ENCODE measurements at places on chromosomes 2 and 18. TPM values are rescaled to one million over a fixed set of nuclear protein-coding genes. Genes with fewer than 3 reads are reported as not detected.
A peak's percentile ranks its signal among the peaks of the same experiment; 100 is the strongest.

DNA sequence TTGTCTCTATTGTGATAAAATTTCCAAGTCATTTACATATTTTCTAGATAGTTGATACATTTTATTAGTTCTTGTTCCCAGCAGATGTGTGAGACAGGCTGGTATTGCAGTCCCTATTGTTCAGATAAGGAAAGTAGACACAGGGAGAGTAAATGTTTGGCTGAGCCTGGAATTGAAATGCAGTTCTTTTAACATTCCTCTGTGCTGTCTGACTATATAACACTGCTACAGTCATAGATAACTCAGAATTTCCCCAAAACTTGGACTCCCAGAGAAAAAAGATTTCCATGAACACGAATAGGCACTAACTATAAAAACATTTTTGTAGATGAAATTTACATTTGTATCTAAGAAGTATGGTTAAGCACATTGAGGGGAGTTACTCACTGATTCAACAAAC, 71.4 kb downstream of the PLCL1 start:
- H3K27ac ChIP-seq = no peak overlapping the region
- no peak for DNase-seq
- no peaks in the 10 kb centered on the region for H3K27me3 ChIP-seq
- no peaks in the 10 kb centered on the region for H3K36me3 ChIP-seq

- H3K4me1 ChIP-seq = no peaks in the 10 kb centered on the region
- no peaks in the 10 kb centered on the region for H3K36me3 ChIP-seq
- no peak for DNase-seq
- H3K27ac ChIP-seq = no peak overlapping the region
- H3K4me3 ChIP-seq = no peak overlapping the region
Measured at GRCh38 chr2:137005210-137005609, 239.9 kb downstream of the THSD7B start.

GRCh38 chr2:235850771-235851551, 317.2 kb downstream of the GBX2 start:
- no peak overlapping the region for H3K27ac ChIP-seq
- H3K4me1 ChIP-seq = no peaks in the 10 kb centered on the region
- H3K36me3 ChIP-seq = no peaks in the 10 kb centered on the region
- no peak for DNase-seq

DNA sequence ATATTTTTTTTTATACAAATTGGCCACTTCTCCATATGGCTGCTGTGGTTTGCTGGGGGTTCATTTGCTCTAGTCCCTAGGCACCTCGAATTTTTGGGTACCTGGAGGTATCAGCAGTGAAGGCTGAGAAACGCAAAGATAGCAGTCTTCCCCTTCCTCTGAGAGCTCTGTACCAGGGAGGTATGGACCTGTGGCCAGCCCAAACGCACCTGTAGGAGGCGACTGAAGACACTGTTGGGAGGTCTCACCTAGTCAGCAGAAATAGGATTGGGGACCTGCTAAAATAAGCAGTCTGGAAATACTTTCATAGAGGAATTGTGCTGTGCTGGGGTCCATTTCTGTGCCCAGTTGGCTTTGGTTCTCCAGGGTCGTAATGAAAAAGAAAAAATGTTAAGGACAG, 292.2 kb upstream of the CYP26B1 start:
- DNase-seq = no peak
- no peaks in the 10 kb centered on the region for H3K4me1 ChIP-seq
- no peak overlapping the region for H3K4me3 ChIP-seq
- H3K27me3 ChIP-seq = no peaks in the 10 kb centered on the region
- no peak overlapping the region for H3K27ac ChIP-seq
- H3K36me3 ChIP-seq = peaks cover 46% of the 10 kb centered on the region

GRCh38 chr2:190031969-190032618, 30.4 kb downstream of the MSTN start:
- H3K36me3 ChIP-seq = no peaks in the 10 kb centered on the region
- no peak overlapping the region for H3K27ac ChIP-seq
- no peak overlapping the region for H3K4me3 ChIP-seq
- no peaks in the 10 kb centered on the region for H3K4me1 ChIP-seq
- no peaks in the 10 kb centered on the region for H3K27me3 ChIP-seq

- no peaks in the 10 kb centered on the region for H3K36me3 ChIP-seq
- no peak overlapping the region for H3K27ac ChIP-seq
- H3K27me3 ChIP-seq = no peaks in the 10 kb centered on the region
- no peaks in the 10 kb centered on the region for H3K4me1 ChIP-seq
- no peak for DNase-seq
- H3K4me3 ChIP-seq = no peak overlapping the region
Measured at GRCh38 chr2:240391111-240392051, 44.1 kb upstream of the GPC1 start.

DNA sequence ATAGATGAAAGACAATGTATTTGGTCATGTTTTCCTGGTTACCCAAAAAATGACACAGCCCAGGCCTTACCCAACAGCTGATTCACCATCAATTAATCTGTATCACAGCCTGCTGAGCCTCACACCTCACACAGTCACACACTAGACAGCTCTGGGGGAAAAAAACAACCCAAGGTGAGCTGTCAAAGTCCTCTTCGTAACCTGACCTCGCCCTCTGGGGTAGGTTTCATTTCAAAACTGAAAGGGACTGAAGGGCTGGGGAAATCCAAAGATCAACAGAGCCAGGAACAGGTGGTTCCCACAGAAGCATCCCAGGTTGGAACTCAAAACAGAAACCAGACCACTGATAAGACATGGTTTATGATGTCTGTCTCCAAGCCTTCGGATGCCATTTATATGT, 18.2 kb upstream of the PCBP1 start:
- DNase-seq = no peak
- H3K36me3 ChIP-seq = peaks cover 19% of the 10 kb centered on the region
- no peaks in the 10 kb centered on the region for H3K4me1 ChIP-seq
- no peak overlapping the region for H3K4me3 ChIP-seq
- no peaks in the 10 kb centered on the region for H3K27me3 ChIP-seq

- peak overlapping the region; percentile 46 for H3K27ac ChIP-seq
- H3K4me3 ChIP-seq = no peak overlapping the region
- DNase-seq = peak; percentile 61
- peaks cover 35% of the 10 kb centered on the region for H3K4me1 ChIP-seq
- H3K27me3 ChIP-seq = no peaks in the 10 kb centered on the region
Measured at GRCh38 chr18:44725300-44726058, 44.8 kb downstream of the SETBP1 start.

- no peak overlapping the region for H3K27ac ChIP-seq
- H3K4me3 ChIP-seq = no peak overlapping the region
- no peaks in the 10 kb centered on the region for H3K27me3 ChIP-seq
- no peaks in the 10 kb centered on the region for H3K36me3 ChIP-seq
- DNase-seq = no peak
Measured at GRCh38 chr2:37625796-37626571, 45.5 kb downstream of the CDC42EP3 start.

DNA sequence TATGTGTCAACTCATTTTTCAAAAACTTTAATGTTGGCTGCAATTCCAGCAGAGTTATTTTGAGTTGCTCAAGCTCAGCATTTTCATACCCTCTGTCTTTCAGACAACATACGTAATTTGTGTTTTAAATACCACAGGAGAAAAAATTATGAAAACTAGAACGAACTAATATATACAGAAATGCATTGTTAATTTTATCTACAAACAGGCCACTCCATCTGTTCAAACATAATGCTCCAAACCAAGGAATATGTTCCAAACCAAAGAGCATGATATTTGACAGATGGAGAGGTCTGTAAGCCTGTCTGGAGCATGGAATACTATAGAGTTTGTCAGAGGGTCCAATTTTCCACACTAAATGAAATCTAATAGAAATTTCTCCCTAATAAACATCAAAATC, 536.2 kb upstream of the FSIP2 start:
- peaks cover 7% of the 10 kb centered on the region for H3K4me1 ChIP-seq
- no peaks in the 10 kb centered on the region for H3K27me3 ChIP-seq
- H3K4me3 ChIP-seq = no peak overlapping the region
- H3K27ac ChIP-seq = no peak overlapping the region
- DNase-seq = no peak

DNA sequence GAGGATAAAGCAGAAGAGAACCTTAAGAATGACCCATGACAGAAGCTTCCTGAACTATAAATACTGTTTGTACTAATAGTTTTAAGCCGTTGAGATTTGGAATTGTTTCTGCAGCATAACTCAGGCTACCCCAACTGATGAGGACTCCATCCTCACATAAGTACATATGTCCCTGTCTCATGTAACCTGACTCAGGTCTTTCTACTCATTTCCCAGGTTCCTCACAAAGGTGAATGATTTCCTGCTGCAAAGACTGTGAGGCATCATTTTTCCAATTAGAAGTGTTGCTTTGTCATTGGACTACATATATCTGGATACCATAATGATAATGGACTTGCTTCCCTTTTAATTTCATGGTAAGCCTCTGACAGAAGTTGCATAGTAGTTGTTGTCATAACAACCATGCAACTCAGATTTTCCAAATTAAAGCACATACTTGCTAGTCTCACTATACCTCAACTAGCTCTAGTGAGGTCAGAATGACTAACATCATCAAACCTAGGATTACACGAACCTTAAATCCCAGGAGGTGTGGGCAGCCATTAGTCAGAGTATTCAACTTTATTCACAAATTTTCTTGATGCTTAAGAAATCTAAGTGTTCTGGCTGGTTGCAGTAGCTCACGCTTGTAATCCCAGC, 38.0 kb upstream of the NEDD4L start:
- H3K36me3 ChIP-seq = no peaks in the 10 kb centered on the region
- H3K27me3 ChIP-seq = no peaks in the 10 kb centered on the region
- peaks cover 3% of the 10 kb centered on the region for H3K4me1 ChIP-seq
- H3K4me3 ChIP-seq = no peak overlapping the region

GRCh38 chr2:164498836-164499235, 122.4 kb downstream of the GRB14 start:
- DNase-seq = no peak
- no peaks in the 10 kb centered on the region for H3K36me3 ChIP-seq
- no peak overlapping the region for H3K4me3 ChIP-seq
- H3K4me1 ChIP-seq = no peaks in the 10 kb centered on the region

DNA sequence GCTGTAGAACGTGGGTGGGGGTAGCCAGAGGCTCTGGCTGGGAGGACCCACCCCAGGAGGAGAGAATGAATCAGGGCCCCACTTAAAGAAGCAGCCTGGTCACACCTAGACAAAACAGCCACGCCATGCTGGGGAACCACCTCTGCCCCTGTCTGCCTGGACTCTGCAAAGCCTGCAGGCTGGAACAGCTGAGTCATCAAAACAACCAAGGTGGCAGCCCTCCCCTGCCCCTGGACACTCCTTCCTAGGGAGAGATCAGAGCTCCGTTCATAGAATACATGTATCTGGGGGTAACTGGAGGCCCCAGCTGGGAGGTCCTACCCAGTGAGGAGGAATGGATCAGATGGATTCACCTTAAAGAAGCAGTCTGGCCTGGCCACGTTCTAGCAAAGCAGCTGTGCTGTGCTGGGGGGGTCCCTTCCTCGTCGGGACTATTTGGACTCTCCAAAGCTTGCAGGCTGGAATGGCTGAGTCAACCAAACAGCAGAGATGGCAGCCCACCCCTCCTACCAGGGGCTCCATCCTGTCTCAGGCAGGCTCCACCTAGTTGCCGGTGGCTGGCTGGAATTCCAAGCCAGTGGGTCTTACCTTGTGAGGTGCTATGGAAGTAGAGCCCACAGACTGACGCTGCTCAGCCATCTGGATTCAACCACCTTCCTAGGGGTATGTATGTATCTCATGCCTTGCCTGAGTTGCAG, 50.5 kb upstream of the NT5C1B start:
- DNase-seq = no peak
- H3K4me1 ChIP-seq = no peaks in the 10 kb centered on the region
- no peak overlapping the region for H3K27ac ChIP-seq
- H3K36me3 ChIP-seq = no peaks in the 10 kb centered on the region

DNA sequence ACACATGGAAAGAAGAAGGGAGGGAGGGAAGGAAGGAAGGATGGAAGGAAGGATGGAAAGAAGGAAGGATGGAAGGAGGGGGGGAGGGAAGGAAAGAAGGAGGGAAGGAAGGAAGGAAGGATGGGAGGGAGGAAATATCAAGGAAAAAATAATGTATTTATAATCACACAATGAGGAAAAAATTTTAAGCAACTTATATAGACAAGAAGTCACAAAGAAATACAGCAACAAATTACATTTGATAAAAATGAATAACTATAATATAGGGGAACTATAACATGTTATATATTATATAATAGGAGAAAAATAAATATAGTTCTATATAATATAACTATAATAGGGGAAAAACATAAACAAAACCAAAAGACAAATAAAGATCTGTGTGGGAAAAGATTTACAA, 441.8 kb downstream of the LRATD1 start:
- H3K4me3 ChIP-seq = no peak overlapping the region
- H3K27ac ChIP-seq = no peak overlapping the region
- H3K27me3 ChIP-seq = peaks cover 4% of the 10 kb centered on the region
- no peaks in the 10 kb centered on the region for H3K36me3 ChIP-seq

Gene SLC14A1
- total RNA-seq = not detected

Gene AQP12B
- total RNA-seq = not detected

Gene THUMPD2
- total RNA-seq = 14.1 TPM

Gene EMX1
- not detected for total RNA-seq

Data from A673 (cell line).